ENCODE measurements at places on chromosomes 2 and 18. TPM values are rescaled to one million over a fixed set of nuclear protein-coding genes. Genes with fewer than 3 reads are reported as not detected.

DNA sequence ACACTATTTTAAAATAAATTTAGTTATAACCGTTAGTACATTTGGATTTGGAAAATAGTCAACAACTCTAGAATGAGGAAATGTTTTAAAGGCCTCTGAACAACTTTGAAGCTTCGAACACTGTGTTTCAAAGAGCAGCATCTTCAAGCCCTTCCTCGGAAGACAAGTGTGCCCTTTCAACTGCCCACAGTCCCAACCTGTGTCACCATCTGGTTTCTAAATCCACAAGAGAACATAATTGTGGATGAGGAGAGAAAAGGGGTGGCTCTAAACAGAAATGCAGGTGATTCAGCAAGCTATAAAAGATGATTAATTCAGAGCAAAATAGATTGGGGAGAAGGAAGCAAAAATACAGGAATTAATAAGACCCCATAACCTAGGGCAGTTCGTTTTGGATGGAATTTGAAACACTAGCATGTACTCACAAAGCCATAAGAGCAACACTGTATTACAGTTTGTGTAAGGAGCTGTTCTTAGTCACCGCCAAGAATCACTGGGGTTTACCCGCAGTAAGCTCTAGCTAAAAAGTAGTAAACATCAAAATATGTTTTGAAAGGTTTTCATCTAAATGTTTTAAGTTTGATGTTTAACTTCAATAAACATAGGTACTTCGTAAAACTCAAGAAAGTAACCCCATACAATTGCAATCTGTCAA lies 160.7 kb downstream of the EIPR1 start:
- DNase-seq: no peak

DNA sequence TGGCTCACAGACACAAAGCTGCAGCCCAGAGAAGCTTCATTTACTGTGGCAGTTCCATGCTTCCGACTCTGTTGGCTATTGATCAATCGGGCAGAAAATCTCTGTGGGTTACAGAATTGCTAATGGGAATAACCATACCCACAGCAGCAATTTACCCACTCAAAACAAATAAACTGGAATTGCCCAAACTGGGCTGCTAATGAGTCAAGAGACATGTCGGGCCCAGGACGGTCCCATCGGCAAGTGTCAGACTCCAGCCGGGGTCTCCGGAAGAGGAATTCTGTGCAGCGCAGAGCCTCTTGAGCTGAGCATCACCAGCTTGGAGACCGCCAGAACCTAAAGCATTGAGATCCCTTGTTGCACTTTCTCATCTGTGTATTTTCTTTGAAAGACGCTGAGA lies 67.8 kb downstream of the TMEM18 start:
- no peak for DNase-seq

The FLACC1 gene
- 0.75 TPM for total RNA-seq

The ACADL gene
- total RNA-seq: 0.24 TPM

The FKBP1B gene
- total RNA-seq: 4.6 TPM

DNA sequence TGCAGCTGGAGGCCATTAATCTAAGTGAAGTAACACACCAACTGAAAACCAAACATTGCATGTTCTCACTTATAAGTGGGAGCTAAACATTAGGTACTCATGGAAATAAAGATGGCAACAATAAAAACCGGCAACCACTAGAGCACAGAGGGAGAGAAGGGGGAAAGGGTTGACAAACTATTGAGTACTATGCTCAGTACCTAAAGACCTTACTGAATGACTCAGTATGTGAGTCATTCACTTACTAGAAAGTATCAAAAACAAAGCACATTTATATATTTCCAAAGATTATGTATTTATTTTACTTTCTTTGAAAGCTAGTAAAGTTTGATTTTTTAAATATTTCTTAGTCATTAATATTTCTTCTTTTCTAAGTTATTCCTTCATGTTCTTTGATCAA lies 48.9 kb downstream of the ZNF385B start:
- DNase-seq: no peak

- DNase-seq: no peak
These were observed 50.6 kb downstream of the SH3BP4 start for GRCh38 chr2:235002198-235003095.

The IL36G gene
- not detected for total RNA-seq

The PRKAG3 gene
- not detected for total RNA-seq

DNA sequence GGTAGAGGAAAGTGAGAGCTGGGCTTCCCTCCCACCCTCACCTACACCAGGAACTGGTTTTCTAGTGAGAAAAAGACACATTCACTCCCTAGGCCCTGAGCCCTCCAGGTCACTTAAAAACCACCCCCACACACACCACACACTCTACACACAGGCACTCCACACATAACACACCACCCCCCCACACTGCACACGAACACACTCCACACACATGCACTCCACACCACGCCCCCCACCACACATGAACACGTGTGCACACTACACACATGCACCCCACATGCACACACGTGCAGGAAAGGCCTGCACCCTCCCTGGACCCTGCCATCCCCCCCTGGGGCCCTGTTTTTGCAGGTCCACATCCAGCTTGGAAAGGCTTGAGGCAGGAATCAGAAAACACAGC lies 67.6 kb downstream of the RALBP1 start:
- no peak for DNase-seq

DNA sequence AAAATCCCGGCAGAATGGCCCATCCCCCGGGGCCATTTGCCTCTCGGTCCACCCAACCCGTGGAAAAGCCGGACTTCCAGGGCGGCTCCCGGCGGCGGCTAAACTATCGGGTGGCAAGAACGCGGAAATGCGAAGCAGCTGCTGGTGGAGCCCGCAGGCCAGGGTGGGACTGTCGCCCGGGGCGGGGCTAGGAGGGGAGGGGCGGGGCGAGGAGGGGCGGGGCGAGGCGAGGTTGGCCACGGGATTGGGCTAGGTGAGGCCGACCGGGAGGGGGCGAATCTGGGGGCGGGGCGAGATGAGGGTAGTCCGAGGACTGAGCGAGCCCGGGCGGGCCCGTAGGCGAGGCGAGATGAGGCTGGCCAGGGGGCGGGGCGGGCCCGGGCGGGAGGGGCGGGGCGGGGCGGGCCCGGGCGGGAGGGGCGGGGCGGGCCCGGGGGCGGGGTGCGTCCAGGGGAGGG lies 315 bp upstream of the SLC66A3 start:
- peak; percentile 97 for DNase-seq
